ENCODE measurements at places on chromosomes 1 and 21.

DNA sequence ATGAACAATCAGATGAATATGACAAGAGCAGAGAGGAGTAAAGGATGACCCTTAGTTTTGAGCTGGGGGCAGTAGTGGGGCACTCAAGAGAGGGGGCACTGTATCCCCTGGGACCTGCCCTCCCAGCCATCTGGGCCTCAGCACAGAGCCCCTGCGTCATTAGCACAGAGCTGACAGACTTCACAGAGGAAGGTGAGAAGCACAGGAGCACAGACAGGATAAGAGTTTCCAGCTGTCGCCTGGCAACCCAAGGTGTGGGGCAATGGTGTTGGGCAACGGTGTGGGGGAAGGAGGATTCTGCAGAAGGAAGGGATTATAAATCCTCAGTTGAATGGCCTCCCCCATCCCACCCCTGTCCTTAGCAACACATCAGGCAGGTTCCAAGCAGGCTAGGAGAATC is 30.2 kb downstream of the RAB3B start:
- DNase-seq, result no peak

DNA sequence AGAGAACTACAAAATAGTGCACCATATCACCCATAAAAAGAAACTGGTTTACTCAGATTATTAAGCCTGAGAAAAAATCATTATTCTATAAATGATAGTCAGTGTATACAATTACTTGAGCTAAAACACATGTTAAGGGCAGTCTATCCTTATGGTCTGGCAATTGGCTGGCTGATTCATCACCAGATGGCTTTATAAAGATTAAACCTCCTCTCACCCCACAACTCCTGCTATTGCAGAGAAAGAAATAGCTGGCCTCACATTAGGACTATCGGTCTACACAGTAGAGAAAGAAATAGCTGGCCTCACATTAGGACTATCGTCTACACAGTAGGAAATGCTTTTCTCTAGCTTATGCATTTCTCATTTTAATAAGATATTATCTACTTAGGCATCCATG is 21.2 kb downstream of the CEP170 start:
- DNase-seq, result peak; percentile 84

DNA sequence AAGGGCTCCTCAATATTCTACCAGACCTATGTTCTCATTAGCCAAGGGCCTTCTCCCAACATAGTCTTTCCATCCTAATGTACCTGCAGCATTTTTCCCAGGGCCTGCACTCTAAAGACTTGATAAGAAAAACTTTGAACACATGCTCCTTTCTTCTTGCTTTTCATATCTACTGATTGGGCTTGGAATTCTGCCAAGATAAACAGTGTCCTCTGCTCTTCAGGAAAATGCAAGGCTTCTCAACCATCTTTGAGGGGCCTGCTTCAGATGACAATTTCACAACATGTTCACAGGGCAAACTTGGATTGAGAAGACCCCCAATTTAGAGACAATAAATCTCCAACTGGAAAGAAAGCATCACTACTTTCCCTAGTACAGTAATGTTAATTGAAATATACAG is 25.8 kb upstream of the PPT1 start:
- DNase-seq, result peak; percentile 94

DNA sequence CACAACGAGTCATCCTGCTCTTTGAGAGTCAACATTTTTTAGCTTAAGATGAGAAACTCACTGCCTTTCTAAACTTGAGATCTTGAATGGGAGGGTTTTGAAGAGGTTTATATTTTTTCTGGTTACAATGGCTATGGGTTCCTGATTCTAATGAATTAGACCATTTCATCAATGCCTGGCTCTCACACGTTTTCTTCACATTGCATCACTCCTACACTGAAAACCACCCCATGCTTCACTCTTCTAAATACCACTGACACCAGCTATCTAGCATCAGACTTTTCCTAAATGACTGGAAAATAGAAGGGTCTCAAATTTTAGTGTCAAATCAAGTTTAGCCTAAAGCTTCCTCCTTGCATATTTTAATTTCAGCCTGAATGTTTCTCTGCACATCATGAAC is 606.1 kb upstream of the USP24 start:
- DNase-seq, result no peak

- no peak for DNase-seq
Observed at GRCh38 chr1:174789399-174789798, 210.3 kb upstream of the CACYBP start.

- DNase-seq, result peak; percentile 50
Observed at GRCh38 chr1:90850898-90851710, 134.0 kb upstream of the BARHL2 start.

DNA sequence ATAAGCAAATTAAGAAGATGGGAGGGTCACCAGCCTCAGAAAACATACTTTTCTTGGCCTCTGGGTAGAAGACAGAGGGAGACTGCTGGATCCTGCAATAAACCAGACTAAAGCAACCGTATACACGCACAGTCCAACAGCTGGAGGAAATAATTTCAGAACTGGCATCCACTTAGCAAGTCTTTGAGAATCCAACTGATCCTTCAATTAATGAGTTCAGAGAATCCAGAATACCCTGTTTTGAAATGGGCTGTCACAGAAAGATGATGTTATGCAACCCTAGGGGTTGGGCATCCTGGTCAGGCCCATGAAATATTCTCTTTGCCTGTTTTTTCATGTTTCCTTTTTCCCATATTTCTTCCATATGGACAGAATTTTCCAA is 134.0 kb upstream of the MAGI3 start:
- no peak for DNase-seq

- DNase-seq, result no peak
Observed at GRCh38 chr1:150963321-150964163, 11.1 kb downstream of the CERS2 start.

DNA sequence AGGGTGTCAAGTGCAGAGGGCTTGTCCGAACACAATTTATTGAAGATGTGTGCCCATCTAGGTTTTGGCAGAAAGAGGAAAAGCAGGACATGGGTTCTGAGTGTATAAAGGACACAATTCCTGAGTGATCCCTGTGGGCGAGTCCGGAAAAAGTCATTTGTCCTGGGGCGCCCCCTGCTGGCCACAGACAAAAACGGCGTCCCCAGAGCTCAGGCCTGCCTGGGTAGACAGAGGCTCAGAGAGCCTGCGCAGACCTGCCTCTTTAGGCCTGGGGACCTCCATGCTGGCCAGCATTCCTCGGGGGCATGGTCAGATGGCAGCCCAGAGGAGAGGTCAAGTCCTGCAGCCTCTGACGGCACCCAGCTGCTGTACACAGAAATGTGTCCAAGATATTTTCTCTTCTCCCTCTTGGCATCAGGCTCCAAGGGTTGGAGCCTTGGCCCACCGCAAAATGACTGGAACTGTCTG is 65.5 kb upstream of the LRP8 start:
- no peak for DNase-seq

DNA sequence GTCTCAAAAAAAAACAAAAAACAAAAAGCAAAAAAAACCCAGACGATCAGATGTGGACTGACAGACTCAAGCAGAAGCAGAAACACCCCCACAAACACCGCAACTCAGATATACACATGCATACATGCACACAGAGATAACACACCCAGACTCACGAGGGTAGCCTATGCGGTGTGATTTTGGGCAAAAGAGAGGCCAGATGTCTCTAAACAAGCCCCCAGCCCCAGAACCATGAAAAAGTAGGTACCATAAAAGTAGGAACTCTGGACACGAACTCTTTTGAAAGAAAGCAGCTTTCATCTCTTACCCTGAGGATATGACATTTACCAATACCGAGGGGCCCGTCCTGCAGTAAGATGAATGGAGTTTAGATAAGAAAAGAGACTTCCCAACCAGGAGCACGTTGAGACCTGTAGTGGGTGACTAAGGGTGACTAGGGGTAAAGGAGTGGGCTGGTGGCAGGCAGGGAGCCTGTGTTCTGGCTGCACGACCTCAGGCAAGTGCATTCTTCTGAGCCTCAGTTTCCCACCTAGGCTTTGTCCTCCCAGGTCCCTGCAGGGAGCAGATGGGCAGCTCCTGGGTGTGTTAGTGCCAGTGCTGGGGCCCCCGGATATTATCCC is 1.5 kb upstream of the TINAGL1 start:
- no peak for DNase-seq

- no peak for DNase-seq
Observed at GRCh38 chr21:44918581-44919033, 2.1 kb downstream of the ITGB2 start.

DNA sequence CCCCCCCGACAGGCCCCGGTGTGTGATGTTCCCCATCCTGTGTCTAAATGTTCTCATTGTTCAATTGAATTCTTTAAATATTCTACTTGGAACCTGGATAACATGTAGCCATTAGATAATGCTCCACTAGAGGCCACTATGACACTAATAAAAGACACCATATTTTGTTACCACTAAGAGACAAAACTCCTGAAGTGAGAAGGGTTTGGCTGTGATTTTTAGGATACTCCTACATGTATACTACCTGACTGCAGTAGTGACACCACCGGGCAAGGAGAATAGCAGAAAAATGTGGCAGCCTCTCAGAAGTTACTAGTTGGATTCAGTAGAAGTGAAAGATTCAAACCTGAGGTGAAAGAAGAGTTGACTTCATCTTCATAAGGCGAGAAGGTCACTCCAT is 36.0 kb downstream of the F5 start:
- DNase-seq, result peak; percentile 5

- DNase-seq, result no peak
Observed at GRCh38 chr1:84853741-84854721, 39.0 kb downstream of the LPAR3 start.

DNA sequence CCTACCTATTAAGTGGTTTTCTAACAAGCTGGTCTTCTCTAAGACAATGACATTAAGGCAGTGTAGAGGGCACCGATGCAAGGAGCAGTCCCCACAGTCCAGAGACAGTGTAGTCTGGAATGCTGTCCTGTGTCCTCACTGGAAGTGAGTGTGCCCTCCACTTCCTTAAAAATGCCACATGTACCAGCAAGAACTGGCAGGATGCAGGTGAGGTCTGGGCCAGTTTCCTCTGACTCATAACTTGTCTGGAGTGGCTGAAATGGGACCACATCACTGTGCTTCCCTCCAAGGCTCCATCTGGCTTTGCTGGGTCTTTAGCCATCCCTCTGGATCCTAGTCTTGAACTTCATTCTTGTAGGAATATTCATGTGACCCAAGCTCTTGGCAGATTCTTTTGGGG is 170.5 kb upstream of the KIAA0040 start:
- no peak for DNase-seq

GRCh38 chr21:35643176-35643575 is 417.1 kb downstream of the SETD4 start:
- DNase-seq, result no peak

DNA sequence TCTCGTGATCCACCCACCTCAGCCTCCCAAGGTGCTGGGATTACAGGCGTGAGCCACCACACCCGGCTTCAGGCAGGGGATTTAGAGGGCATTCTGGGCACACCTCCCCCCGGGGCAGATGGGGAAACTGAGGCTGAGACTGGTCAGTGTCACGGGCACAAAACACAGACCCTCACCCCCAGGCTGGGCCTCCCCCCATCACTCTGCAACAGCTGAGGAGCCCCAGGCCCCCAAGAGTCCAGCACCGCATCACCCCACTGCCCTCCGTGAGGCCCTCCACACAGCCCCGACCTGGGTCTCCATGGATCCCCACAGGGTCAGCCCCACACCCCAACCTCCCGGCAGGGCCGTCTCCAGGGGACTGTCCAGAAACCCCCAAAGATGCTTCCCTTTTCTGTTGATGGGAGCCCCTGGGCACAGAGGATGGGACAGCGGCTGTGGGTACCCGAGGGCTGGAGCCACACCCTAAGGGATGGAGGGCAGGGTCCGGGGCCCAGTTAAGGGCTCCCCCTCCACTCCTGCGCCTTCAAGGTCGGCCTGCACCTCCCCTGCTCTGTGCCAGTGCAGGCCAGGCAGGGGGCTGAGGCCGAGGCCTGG is 11.0 kb downstream of the TNFRSF14 start:
- DNase-seq, result no peak

DNA sequence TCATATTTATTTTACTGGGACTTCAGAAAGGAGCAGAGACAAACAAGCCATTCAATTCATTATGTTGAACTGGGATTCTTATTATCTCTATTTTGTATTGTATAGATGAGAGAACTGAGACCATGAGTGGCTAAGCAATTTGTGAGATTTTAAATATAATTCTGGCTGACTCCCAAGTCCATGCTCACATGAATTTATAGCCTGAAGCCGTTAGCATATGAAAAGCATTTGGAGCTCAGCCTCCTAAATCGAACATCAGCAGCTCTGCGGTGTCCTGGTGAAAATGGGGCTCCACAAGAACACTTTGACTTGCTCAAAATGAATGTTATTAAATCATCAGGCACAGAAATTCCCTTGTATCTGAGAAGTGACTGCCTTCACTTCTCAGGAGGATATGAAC is 96.8 kb upstream of the DPT start:
- DNase-seq, result no peak

GRCh38 chr1:161046605-161047228 is 940 bp upstream of the USF1 start:
- DNase-seq, result no peak

DNA sequence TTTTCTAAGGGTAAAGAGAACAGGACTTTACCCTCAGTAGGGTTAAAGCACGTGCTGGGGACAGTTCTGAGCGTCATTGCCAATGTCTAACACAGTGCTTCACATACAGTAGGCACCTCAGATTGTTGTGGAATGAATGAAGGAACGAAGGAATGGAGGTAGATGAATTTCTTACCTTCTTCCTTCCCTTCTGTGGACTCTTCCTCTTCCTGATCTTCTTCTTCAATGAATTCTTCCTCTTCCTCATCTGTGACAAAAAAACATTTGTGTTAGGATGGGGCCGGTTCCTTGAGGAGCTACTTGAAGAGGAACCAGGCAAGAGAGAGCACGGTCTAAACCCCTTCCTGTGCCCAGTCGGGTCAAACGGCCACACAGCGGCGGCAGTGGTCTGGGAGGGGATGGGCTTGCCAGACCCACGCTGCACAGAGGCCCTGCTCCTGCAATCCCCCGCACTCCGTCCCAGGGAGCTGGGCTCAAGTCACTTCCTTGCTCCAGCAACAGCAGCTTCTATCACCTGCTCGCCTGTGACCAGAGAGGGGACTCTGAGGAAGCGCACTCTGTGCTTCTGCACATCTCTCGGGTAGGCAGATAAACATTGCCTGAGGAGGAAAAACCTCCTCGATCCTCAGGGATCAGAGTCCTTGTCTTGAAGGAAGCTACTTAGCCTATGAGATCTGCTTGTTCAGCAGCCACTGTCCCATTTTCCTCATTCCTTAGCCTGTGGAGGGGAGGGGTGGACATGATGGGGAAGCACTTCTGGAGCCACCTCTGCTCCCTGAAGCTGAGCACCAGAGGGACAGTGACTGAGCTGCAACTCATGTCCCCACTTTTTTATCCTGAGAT is 8.0 kb upstream of the SLC30A2 start:
- no peak for DNase-seq

GRCh38 chr1:94125551-94126514 is 4.9 kb upstream of the ABCA4 start:
- DNase-seq, result no peak

GRCh38 chr21:31894457-31894856 is 21.6 kb downstream of the HUNK start:
- no peak for DNase-seq

- no peak for DNase-seq
Observed at GRCh38 chr1:16965486-16966067, 14.8 kb downstream of the MFAP2 start.
